Keratinocyte (primary cell): ENCODE measurements at places on chromosomes 7 and 10. TPM values are rescaled to one million over a fixed set of nuclear protein-coding genes. Genes with fewer than 3 reads are reported as not detected.

- H3K36me3 ChIP-seq: no peaks in the 10 kb centered on the region
- H3K27ac ChIP-seq: no peak overlapping the region
- no peak for DNase-seq
- no peaks in the 10 kb centered on the region for H3K4me1 ChIP-seq
- no peaks in the 10 kb centered on the region for H3K27me3 ChIP-seq
- no peak overlapping the region for H3K4me3 ChIP-seq
Measured at GRCh38 chr7:156180451-156181229, 368.4 kb upstream of the SHH start.

GRCh38 chr7:20778063-20778721, 8.5 kb downstream of the SP8 start:
- H3K27ac ChIP-seq: no peak overlapping the region
- peak overlapping the region; percentile 76 for H3K4me3 ChIP-seq
- no peaks in the 10 kb centered on the region for H3K36me3 ChIP-seq
- no peaks in the 10 kb centered on the region for H3K27me3 ChIP-seq
- peaks cover 7% of the 10 kb centered on the region for H3K4me1 ChIP-seq

DNA sequence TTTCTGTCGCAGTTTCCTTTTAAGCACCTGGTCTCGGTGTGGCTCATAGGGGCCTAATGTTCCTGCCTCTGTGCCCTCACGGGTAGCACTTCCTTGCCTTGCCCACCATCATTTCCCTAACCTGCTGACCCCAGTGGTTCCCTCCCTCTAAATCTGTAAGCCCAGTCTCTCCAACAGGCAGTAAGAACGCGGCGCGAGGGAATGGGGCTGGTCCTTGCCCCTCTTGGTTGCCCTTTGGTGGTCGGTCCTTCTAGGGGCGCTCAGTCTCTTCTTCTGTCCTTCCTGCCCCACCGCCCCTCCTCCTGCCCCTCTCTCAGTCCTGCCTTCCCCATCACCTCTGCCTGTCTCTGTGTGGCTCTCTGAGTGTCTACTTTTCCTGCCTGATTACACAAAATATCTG, 21.2 kb downstream of the EMX2 start:
- no peaks in the 10 kb centered on the region for H3K36me3 ChIP-seq
- H3K4me1 ChIP-seq: no peaks in the 10 kb centered on the region
- H3K27me3 ChIP-seq: peaks cover 8% of the 10 kb centered on the region

GRCh38 chr7:110257673-110258072, 833.3 kb upstream of the LRRN3 start:
- no peaks in the 10 kb centered on the region for H3K27me3 ChIP-seq
- H3K4me3 ChIP-seq: no peak overlapping the region
- no peak for DNase-seq
- H3K36me3 ChIP-seq: no peaks in the 10 kb centered on the region

DNA sequence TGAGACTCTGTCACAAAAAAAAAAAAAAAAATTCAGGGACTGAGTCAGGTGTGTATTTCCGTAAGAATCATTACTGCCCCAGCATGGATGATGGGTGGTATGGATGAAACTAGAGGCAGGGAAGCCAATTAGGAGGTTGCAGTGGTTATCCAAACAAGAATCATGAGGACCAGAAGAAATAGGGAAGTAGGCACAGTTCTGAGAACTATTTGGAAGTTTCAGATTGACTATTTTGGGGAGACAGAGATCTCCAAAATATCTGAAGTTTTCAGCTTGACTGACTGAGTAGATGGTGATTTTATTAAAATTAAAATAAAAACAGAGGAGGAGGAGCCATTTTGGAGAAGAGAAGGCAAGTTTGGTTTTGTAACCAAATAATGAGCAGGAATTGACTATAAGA, 119.4 kb upstream of the NRBF2 start:
- H3K27ac ChIP-seq: no peak overlapping the region
- H3K4me1 ChIP-seq: no peaks in the 10 kb centered on the region
- no peak for DNase-seq
- no peaks in the 10 kb centered on the region for H3K27me3 ChIP-seq
- H3K36me3 ChIP-seq: no peaks in the 10 kb centered on the region

- no peak for DNase-seq
- H3K27ac ChIP-seq: no peak overlapping the region
- H3K27me3 ChIP-seq: peaks cover 18% of the 10 kb centered on the region
- no peak overlapping the region for H3K4me3 ChIP-seq
Measured at GRCh38 chr7:2897023-2897422, 52.9 kb upstream of the GNA12 start.

- no peak overlapping the region for H3K27ac ChIP-seq
- no peaks in the 10 kb centered on the region for H3K27me3 ChIP-seq
- no peak for DNase-seq
Measured at GRCh38 chr7:138669364-138669763, 31.8 kb downstream of the SVOPL start.

- H3K4me3 ChIP-seq: no peak overlapping the region
- no peaks in the 10 kb centered on the region for H3K36me3 ChIP-seq
- no peaks in the 10 kb centered on the region for H3K4me1 ChIP-seq
- DNase-seq: no peak
- no peaks in the 10 kb centered on the region for H3K27me3 ChIP-seq
Measured at GRCh38 chr7:15886626-15887025, 200.1 kb upstream of the MEOX2 start.

DNA sequence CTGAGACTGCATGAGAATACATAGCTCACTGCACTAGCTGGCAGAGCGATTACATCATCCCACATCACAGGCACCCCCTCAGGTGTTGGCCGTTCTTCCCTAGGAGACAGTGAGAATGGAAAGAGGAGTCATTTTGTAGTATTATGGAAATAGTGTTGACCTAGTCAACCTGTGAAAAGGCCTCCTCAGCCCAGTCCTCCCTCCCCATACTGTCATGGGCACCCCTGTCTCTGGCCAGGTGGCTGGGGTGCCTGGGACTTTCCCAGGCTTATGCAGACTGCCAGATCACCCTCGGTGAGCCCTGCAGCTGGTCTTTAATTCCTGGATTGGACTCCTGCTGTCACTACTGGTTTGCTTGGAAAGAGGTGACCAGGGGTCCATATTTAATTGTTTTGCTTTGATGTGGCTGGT, 4.0 kb downstream of the INPP5A start:
- peaks cover 22% of the 10 kb centered on the region for H3K4me1 ChIP-seq
- H3K27ac ChIP-seq: no peak overlapping the region
- no peak overlapping the region for H3K4me3 ChIP-seq
- DNase-seq: no peak
- no peaks in the 10 kb centered on the region for H3K36me3 ChIP-seq

DNA sequence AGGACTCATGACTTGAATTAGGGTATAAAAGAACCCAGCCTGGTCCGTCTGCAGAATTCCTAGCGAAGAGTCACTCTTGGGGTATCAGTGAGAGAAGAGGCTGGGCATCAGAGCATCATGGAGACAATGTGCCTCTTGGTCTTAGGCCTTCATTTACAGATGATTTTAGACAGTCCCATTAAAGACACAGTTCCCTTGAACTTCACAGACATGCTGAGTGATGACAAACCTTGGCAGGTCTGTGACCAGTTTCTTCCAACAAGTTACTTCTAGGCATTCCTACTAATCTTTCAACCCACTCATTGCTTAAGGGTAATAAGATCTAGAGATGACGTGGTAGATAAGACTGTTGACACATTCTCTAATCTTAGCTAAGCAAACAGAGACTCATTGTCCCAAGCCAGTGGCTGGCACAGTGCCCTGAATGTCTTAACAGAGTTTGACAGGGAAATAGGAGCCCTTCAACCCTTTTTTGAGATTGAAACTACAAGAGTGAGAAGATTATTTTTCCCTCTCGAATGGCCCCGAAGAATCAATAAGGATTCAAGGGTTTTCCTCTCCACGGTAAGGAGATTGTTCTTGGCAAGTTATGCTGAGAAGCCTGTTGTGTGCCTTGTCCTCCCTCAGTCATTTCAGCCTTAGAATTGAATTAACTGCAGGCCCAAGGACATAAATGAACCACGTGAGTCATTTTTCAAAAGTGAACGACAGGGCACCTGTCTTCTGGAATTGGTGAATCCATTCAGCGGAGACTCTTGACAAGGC, 281.1 kb downstream of the CCDC3 start:
- H3K27ac ChIP-seq: peak overlapping the region; percentile 48
- H3K27me3 ChIP-seq: no peaks in the 10 kb centered on the region
- H3K36me3 ChIP-seq: no peaks in the 10 kb centered on the region
- DNase-seq: peak; percentile 95

DNA sequence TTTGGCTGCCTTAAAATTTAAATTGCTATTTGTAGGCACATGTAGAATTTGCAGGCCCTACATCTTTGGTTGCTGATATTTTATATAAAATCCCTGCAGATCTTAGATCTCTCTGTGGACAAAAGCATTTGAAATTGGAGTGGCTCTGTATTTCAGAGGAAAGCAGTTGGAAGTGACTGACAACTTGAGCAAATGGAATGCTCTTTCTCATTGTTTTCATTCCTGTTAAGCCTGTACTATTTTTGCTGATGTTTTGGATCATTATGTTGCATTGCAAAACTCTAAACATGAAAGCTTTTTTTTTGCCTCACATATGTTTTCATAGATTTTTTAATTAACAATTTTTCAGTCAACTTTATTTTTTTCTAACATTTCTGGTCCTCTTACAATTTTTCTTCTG, 251.2 kb upstream of the MDFIC start:
- DNase-seq: no peak
- H3K4me1 ChIP-seq: no peaks in the 10 kb centered on the region
- no peaks in the 10 kb centered on the region for H3K27me3 ChIP-seq
- H3K4me3 ChIP-seq: no peak overlapping the region

DNA sequence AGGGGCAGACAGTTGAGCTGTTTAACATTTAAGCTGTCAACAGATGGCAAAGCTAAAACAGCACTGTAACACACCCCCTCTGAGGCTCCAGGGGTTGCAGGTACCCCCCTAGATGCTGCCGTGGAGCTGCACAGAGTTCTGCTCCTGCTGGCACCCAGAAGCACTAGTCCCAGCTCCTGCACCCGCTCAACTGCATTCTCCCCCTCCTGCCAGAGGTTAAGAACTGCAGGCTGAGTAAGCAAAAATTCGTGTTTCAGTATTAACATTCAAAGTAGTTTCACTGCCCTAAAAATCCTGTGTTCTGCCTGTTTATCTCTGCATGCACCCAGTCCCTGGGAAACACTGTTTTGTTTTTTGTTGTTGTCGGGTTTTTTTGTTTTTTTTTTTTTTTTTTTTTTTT, 790.8 kb upstream of the KCND2 start:
- no peak overlapping the region for H3K4me3 ChIP-seq
- no peaks in the 10 kb centered on the region for H3K36me3 ChIP-seq
- no peaks in the 10 kb centered on the region for H3K4me1 ChIP-seq
- no peaks in the 10 kb centered on the region for H3K27me3 ChIP-seq
- no peak for DNase-seq
- H3K27ac ChIP-seq: no peak overlapping the region

GRCh38 chr7:52021343-52021742, 704.7 kb upstream of the COBL start:
- no peak overlapping the region for H3K27ac ChIP-seq
- no peaks in the 10 kb centered on the region for H3K36me3 ChIP-seq
- H3K4me1 ChIP-seq: no peaks in the 10 kb centered on the region

DNA sequence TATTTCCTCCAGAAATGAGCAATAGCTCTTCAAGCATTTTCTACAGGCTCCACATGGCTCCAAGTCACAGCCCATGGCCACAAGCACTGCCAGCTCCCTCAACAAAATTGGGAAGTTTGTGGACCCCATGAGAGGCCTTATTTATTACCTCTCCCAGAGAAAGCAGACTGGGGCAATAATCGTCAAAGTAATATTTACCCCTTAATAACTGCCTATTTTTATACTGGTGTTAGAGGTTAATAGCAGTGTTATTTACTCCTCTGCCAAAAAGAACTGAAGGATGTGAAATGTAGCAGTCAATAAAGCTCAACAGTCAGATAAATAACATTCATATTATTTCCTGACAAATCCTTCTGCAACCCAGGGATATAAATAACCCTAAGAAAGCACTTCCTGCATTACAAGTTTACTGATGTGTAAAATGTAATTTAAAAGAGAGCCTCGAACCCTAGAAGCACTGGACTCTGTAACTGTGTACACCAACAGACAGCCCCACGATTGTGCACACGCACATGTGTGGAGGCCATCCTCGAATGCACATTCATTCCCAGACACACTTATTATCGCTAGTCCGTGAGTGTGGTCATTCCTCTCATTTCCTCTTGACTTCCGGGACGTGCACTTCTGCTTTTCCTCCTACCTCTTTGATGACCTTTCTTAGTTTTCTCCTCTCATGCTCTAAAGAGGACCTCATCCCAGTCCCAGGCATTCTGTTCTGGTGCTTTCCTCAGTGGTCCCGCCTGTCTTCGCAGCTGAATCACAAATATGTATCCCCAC, 157.4 kb downstream of the EVX1 start:
- peaks cover 10% of the 10 kb centered on the region for H3K27me3 ChIP-seq
- no peak overlapping the region for H3K27ac ChIP-seq
- no peaks in the 10 kb centered on the region for H3K4me1 ChIP-seq

GRCh38 chr7:143390104-143390772, 9.1 kb downstream of the ZYX start:
- no peak overlapping the region for H3K4me3 ChIP-seq
- no peak overlapping the region for H3K27ac ChIP-seq
- peaks cover 57% of the 10 kb centered on the region for H3K36me3 ChIP-seq
- peaks cover 5% of the 10 kb centered on the region for H3K4me1 ChIP-seq

- DNase-seq: no peak
- H3K27me3 ChIP-seq: no peaks in the 10 kb centered on the region
- H3K4me1 ChIP-seq: no peaks in the 10 kb centered on the region
Measured at GRCh38 chr7:139571190-139571589, 47.7 kb downstream of the CLEC2L start.

DNA sequence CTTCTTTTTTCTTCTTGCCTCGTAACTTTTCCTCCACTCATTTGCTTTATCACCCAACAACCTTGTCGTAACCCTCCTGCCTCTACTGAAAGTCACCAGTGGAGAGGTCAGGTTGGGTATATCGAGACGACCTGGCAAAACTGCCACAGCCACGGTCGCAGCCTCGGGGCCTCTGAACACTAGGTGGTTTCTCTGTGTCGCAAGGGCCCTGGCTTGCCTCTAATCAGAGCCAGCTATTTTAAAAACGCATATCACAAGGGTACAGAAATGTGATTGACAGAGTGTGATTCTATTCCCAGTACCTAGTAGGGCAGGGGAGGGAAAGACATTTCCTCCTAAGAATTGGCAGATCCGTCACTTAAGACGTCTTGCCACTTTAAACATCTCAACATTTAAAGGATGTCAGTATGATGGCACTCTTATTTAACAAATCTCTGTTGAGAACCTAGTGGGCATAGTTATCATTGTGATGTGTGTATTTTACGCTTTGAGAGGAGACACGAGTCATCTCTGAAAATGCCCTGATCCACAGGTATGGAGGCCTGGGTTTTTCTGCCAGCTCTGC, 197.5 kb downstream of the ARHGAP21 start:
- no peak overlapping the region for H3K4me3 ChIP-seq
- H3K4me1 ChIP-seq: no peaks in the 10 kb centered on the region
- no peak for DNase-seq
- no peaks in the 10 kb centered on the region for H3K27me3 ChIP-seq
- no peak overlapping the region for H3K27ac ChIP-seq

GRCh38 chr10:484441-484924, 205.0 kb downstream of the DIP2C start:
- peaks cover 14% of the 10 kb centered on the region for H3K4me1 ChIP-seq
- no peaks in the 10 kb centered on the region for H3K36me3 ChIP-seq
- H3K27ac ChIP-seq: no peak overlapping the region
- H3K27me3 ChIP-seq: no peaks in the 10 kb centered on the region
- DNase-seq: no peak

The SLC18A2 gene
- polyA plus RNA-seq: not detected in 3 replicates

The NME8 gene
- not detected in 3 replicates for polyA plus RNA-seq

The ZNF503 gene
- 1.5 to 3.1 TPM (median 2.8 TPM) in 3 replicates for polyA plus RNA-seq

The DNAJB6 gene
- polyA plus RNA-seq: 76.8 to 163 TPM (median 152 TPM) in 3 replicates

The IDE gene
- 13.7 to 24.4 TPM (median 16.5 TPM) in 3 replicates for polyA plus RNA-seq

The EPHB6 gene
- 0.59 to 3.0 TPM (median 1.9 TPM) in 3 replicates for polyA plus RNA-seq
